ENCODE measurements at places on chromosomes 2 and 18.

- no peak for DNase-seq
These were observed 176.2 kb downstream of the LDLRAD4 start for GRCh38 chr18:13394801-13395200.

DNA sequence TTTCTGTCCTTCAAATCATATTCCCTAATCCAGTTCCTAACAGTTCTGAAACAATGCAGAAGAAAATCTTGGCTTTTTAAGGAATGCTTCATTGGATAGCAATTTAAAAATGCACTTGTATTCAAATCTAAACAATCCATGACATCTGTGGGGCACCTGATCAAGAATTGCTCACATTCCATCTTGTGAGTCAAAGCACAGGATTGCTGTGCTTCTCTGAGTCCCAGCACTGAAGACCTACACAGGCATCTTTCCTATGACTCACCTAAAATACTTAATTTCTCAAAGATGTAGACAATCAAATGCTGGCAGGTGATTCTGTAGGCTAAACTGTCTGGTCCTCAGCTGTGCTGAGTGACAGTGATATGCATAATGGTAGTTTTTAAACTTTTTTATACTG lies 10.1 kb upstream of the ATP8B1 start:
- no peak for DNase-seq

GRCh38 chr2:124309563-124310138 lies 284.6 kb downstream of the CNTNAP5 start:
- no peak for DNase-seq

DNA sequence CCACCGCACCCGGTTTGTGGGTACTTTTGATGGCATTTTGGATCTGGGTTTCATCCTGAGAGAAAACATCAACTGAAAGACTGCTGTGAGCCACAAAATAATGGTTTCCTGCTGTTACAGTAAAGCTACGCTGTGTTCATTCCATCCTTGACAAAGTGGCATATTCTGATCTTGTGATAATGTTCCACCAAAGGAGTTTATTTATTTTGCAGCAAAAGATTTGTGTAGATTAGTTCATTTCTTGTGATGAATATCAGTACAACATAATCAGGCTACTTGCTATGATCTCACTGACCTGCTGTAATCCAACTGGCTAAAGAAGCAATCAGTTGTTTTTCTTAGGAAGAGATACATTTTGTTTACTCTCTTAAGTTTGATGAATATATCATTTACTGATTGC lies 45.0 kb downstream of the EEF1B2 start:
- no peak for DNase-seq

DNA sequence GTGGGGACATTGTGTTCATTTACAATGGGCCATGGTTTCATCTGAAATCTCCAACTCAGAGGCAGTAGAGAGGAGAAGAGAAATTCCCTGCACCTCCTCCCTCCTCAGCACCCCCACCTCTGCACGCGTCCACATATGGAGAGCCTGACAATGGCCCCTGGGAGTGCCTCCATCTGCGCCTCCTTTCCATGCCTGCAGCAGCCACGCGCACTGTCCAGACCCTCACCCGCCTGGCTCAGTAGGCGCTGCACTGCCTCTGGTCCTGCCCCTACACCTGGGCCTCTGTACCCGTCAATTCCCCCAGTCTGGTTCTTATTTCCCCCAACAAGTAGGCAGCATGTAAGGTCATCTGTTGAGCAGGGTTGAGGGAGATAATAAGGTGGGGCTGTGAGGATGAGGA lies 23.8 kb downstream of the MPHOSPH10 start:
- no peak for DNase-seq

GRCh38 chr2:196242131-196242620 lies 70.8 kb upstream of the STK17B start:
- DNase-seq, result no peak

GRCh38 chr2:12070581-12070980 lies 324.1 kb downstream of the LPIN1 start:
- DNase-seq, result no peak

DNA sequence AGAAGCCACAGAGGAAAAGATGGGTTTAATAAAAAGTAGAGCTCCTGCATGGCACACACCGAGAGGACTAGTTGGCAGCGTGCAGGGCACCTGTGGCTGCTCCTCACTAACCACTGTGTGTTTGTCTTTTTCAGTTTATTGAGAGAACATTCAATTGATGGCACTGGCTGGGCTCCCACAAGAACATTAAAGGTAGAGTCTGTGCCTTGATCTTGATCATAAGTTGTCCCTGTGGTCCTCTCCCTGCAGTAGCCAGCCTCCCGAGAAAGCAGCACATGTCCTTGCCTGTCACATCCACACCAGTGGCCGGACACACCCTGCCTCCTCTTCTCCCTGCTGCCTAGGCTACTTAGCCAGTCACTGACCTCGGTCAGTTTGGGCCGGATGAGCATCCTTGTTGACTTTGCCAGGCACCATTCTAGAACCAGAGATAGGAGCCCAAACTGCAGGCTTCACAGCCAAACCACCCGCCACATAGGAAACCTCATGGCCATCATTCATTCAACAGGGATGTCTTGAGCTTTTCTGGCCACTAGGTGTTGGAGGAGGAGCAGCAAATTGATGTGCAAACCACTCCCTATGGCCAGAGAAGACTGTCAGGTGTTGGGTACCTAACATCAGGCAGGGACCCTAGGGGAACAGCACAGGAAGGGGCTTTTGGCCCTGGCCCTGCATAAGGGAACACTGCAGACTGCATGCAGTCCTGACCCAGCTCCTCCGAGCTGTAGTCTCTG lies 30.2 kb upstream of the SCLY start:
- no peak for DNase-seq

- DNase-seq, result no peak
These were observed 10.4 kb downstream of the NR4A2 start for GRCh38 chr2:156322051-156322685.

DNA sequence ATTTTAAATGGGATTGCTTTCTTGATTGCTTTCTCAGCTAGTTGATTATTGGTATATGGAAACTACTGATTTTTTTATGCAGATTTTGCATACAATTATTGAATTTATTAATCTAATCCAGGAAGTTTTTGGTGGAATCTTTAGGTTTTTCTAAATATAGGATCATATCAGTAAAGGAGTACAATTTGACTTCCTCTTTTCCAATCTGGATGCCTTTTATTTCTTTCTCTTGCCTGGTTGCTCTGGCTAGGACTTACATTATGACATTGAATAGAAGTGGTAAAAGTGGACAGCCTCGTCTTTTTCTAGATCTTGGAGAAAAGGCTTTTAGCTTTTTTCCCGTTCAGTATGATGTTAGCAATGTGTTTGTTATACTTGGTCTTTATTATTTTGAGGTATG lies 51.3 kb downstream of the OTX1 start:
- DNase-seq, result no peak
